ENCODE measurements at places on chromosomes 5 and 9.

- no peak for DNase-seq
Observed at GRCh38 chr5:5432020-5432707, 9.7 kb downstream of the ICE1 start.

DNA sequence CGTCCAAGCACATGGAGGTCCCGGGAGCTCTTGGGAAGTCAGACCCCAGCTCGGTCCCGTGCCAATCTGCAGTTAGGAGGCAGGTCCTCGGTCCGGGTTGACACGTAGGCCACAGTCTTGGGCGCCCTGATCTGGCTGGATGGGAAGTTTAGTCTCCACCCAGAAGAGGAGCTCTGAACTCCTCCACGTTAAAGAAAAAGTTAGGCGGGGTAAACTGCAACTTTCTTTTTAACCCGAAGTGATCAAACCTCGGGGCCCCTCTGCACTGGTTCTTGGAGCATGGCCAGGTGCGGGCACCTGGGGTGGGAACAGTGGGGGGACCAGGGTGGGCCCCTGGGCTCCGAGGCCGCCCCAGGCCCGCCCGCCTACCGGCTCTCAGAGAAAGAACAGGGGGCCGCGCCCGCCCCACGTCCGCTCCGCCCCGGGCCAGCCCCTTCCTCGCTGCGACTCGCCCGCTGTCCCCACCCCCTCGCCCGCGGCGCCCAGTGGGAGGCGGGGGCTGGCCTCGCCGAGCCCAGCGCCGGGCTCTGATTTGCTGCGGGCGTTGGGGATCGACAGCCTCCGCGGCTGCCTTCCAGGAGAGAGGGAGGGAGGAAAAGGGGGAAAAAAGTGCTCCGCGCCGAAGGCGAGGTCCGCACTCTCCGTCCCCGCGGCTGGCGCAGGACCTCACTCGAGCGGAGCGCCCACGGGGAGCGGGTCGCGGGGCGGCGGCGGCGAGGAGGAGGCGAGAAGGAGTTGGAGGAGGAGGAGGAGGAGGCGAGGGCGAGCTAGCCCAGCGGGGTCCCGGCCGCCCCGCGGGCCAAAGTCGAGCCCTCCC is at the start of gene COL5A1:
Gene COL5A1, plus strand, starts transcription at position 631 of the 817 bp plus-strand sequence. CDS start 385 bp downstream, outside the sequence.
- DNase-seq = no peak

- DNase-seq = peak; percentile 83
Observed at GRCh38 chr9:114405294-114406034, 17.7 kb upstream of the AKNA start.

DNA sequence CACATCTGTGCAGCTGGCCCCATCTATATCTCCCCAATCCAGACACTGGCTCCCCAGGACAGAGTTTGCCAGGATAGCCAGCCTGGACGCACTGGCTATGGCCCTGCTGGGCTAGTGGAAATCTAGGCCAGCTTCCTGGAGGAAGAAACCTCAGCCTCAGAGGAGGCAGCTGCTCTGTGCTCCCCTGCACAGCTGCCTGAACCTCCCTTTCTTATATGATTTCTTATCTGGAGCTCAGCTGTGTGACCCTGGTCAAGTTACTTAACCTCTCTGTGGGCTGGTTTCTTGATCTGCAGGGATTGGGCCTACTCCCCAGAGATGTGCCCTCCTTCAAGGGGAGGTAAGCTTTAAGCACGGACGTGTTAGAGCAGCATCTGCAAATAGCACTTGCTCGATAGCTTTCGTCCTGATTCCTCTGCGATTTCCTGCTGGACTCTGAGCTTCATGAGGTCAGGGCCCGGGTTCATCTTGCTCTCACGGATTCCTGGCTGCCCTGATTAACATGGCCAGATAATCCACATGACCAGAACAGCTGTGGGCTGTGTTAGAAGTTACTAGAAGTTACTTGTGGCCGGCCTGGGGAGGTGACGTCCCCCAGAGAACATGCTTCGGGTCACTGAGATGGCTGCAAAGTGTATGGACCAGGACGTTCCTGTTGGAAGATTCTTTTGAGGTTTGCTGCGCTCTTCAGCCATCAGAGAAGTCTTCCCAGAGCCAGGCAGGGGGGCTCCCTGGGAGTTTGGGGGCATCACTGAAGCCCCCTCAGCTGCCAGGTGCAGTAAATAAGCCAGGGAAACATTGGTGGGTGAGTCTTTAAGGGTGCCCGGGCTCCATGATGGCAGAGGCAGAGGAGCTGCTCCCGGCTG is 14.5 kb downstream of the C9orf50 start:
- no peak for DNase-seq

DNA sequence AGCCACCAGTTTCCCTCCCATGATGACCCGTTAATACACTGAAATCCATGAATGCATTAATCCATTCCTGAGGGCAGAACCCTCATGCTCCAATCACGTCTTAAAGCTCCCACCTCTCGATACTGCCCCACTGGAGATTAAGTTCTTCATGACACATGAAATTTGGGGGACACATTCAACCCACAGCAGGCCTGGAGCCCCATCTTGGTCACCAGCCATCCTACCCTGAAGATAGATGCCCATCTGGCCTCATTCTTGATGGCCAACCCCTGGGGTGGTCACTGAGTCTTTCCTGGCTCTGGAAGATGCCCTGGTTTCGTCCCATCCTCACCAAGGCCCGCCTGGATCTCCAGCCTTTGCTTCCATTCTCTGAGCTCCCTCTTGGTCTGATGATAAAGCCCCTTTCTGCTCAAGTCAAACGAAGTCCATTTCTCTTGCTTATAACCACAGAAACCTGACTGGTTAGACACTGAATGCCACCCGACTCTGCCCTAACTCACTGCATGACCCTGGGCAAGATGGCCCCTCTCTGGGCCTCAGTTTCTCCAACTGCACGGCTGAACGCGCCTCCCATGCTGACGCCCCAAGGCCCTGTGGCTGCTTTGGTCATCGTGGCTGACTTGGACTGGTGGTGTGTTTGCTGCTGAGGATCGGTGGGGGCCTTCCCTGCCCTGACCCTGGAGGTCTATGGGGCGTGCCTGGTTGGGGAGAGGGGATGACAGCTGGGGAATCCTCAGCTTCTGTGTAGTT is 138.4 kb upstream of the IER5L start:
- no peak for DNase-seq

DNA sequence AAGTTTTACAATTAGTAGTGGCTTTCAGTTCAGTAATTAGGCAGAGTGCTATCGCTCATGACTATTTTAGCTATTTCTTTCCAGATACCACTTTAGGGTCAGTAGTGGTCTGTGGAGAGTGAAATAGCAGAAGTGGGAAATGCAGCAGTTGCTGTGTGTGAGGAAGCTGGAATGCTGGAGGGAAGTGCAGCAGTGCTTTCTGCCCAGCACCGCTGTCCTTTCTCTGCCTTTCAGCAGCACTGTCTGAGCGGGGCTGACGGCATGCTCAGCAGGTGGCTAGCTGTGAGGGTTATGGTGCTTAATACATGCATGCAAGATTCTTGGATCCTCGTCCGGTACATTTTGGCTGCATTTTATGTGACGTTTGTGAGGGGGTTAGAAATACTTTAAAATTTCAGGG is 213.9 kb downstream of the PBX3 start:
- no peak for DNase-seq

DNA sequence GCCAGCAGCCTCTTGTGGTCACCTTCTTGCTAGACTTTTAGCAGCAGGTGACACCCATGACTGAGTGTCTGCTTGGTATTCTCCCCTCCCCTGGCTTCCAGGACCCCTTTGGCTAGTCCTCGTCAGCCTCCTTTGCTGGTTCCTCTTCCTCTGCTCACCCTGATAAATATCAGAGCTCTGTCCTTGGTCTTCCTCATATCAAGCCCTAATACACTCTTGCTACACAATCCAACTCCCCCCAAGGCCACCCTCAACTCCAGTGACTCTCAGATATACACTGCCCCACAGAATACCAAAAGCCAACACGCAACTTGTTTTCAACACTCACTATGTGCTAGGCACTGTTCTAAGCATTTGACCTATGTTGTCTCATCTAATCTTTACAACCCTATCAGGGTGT is 30.3 kb upstream of the LCP2 start:
- no peak for DNase-seq

GRCh38 chr5:72121052-72121779 is 13.9 kb downstream of the MAP1B start:
- no peak for DNase-seq

DNA sequence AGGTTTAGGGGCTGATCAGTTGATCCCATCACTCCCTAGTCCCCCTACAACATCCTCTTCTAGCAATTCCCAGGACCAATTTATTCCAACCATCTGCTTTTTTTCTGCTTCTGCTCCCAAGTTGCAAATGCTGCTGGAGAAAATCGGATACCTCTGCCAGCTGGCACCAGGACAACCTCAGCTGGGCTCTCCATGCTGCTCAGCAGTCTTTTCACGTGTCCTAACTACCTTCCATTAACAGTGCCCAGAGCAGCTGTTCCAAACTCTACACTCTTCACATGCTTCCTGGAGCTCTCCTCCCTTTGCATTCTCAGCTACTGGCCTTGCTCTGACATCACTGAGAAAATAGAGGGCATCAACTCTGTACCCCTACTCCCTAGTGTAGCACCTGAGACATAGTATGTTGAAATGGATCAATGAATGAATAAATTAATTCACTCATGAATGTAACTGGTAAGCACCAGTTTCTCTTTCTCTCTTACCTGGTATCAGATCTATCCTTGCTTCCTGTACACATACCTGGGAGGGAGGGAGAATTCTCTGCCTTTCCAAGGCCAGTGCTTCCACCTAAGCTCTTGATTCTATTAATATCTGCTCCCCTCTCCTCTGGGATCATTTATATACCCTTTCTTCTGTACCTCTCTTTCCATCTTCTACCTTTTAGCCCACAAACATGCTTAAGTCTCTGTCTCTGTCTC is 191.0 kb downstream of the RAB3C start:
- no peak for DNase-seq

GRCh38 chr9:77589046-77589795 is 58.9 kb downstream of the GNA14 start:
- no peak for DNase-seq
